GM20000 (cell line): ENCODE measurements at places on chromosomes 5 and 9.

DNA sequence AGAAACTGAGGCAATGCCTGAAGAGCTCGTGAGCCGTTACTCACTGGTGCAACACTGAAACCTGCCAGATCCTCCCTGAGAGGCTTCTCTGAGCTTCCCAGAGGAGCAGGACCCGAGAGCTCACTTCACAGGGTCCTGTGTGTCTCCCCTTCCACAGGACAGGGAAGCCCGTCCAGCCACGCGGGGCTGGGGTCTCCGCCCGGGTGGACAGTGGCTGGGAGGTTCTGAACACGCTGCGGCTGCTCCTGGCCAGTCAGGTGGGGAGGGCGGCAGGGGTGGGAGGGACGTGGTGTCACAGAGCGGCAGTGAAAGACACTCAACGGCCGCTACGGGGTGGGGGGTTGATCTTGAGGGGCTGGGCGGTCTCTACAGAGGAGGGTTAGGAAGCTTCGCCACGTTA is 290 bp upstream of the ZDHHC11 start:
- DNase-seq = no peak

- DNase-seq = no peak
These were observed 416.3 kb downstream of the SPATA31D1 start for GRCh38 chr9:82404881-82405280.

GRCh38 chr5:173518856-173519255 is 97.6 kb downstream of the BOD1 start:
- no peak for DNase-seq

GRCh38 chr9:26597542-26598149 is 295.0 kb downstream of the CAAP1 start:
- no peak for DNase-seq

DNA sequence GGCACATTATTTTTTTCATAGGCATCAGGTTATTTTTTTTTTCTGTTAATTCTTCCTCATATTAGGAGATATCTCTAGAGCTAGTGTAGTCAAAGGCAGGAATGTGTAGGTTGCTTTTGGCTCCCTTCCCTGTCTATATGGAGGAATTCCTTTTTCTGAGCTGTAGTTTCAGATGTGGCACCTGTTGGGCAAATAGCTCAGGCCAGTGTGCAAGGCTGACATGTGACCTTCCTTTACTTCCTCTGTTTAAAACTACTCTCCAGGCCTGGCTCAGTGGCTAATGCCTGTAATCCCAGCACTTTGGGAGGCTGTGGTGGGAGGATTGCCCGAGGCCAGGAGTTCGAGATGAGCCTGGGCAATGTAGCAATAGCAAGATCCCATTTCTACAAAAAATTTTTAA is 40.5 kb upstream of the KIAA1958 start:
- DNase-seq = no peak

- no peak for DNase-seq
These were observed 352.3 kb upstream of the CCNH start for GRCh38 chr5:87765009-87765408.

- no peak for DNase-seq
These were observed 2.7 kb downstream of the PCDHGC3 start for GRCh38 chr5:141478321-141478945.
